ENCODE measurements at places on chromosomes 12 and 14.
A peak's percentile ranks its signal among the peaks of the same experiment; 100 is the strongest.

DNA sequence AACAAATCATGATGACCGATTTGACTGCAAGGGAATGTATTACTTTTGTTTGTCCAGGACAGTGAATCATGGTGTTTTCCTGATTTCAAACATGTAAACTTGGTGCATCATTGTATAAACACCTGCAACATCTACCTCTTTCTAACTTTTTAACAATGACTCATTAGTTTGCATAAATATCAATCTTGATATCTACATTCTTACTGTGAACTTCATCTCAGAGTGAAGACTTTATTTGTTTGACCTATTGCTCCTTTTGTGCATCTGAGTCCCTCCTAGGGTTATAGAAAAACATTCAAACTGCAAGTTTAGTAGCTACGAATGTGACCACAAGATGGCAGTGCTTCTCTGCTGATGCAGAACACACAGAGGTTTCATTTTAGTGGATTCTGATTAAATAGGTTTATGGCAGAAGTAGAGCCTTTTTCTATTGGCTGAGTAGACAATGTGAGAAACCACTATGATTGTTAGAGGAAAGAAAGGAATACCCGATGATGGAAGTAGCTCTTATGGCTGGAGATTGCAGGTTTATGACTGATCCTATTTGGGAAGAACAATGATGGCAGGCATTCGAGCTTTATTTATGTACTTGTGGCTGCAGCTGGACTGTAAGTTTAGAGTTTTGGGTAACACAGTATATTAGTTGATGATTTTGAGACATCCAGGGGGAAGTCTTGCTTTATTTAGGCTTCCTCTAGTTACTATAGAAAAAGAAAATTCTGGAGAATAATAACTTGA, 244.2 kb upstream of the OR4E1 start:
- DNase-seq: peak; percentile 77

DNA sequence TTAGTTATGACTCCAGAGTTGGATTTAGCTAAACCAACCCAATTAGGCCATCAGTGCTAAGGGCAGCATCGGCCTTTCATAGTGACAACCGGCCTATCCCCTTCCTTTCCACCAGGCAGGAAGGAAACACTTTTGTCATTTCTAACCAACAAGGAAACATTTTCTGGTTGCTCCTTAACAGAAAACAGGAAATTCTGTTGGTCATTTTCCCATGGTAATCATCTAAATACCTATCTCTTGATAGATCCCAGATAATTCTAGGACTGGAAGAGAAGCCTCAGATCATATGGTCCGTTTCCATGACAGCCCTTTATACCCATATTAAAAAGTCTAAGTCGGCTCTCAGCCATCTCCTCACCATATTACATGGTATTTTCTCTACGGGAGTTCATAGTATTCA, 79.2 kb upstream of the USP44 start:
- no peak for DNase-seq

- DNase-seq: no peak
Observed at GRCh38 chr12:112964915-112965314, 13.4 kb upstream of the OAS2 start.

DNA sequence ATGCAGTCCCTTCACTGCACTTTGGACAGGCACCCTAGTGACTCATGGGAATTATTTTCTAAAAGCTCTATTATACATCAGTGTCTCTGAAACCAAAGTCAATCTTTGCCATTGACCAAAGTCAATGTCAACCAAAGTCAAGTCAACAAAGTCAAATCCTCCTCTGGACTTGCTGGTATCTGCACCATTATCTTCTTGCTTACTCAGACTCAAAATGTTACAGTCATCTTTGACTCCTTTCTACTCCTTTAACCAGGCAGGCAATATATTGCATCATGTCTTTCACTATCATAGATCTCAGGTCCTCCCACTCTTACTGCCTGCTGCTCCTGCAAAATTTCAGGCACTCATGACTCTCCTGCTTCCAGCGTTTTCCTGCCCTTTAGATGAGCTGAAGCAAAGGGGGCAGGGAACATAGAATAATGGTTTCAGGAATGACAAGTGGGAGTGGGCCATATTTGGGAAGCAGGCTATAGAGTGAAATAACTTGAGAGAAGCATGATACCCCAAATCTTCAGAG, 39.2 kb downstream of the IGF1 start:
- DNase-seq: no peak

GRCh38 chr12:113803759-113804140, 162.4 kb downstream of the RBM19 start:
- DNase-seq: no peak

GRCh38 chr14:61298824-61299223, 17.7 kb upstream of the TMEM30B start:
- no peak for DNase-seq

GRCh38 chr14:70811050-70811449, 1.7 kb upstream of the MAP3K9 start:
- DNase-seq: no peak

- DNase-seq: no peak
Observed at GRCh38 chr12:106073179-106073578, 65.6 kb downstream of the NUAK1 start.

- peak; percentile 75 for DNase-seq
Observed at GRCh38 chr12:32134101-32134888, 27.6 kb downstream of the BICD1 start.

- no peak for DNase-seq
Observed at GRCh38 chr14:96384740-96385139, 7.2 kb upstream of the AK7 start.

DNA sequence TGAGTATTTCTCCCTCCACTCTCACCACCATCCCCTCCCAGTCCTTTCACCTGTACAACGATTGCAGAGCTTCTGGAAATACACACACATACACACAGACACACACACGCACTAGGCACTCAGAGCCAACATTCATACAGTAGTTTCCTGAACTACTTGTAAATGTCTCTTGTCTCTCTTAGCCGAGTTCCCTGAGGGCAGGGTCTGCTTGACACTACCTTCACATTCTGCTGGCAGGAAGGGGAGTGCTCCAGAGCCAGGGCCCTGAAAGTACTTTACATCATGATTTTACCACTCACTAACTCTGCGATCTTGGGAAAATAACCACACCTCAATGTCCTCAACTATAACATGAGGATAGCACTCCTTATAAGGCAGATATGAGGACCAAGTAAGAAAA, 82.7 kb downstream of the GAS2L3 start:
- DNase-seq: no peak

GRCh38 chr12:40376533-40377267, 151.9 kb downstream of the LRRK2 start:
- DNase-seq: no peak

DNA sequence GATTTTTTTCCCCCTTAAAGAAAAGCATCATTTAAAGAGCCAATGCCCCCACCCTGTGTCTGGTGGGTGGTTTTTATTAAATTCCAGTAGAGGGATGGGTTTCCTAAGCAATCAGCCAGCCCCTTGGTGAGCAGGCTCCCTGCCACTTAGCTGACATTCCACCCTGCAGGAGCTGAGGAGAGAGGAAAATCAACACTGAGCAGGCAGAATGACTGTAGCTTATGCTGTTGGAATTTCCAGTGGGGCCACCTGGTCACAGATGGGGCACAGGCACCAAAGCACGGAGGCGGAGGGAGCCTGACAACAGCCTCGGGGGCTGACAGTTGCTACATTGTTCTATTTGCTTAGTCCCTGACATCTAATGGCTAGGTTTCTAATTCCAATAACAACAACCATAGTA, 127.7 kb downstream of the TMEM30B start:
- DNase-seq: no peak

GRCh38 chr12:117596968-117597367, 235.5 kb upstream of the NOS1 start:
- DNase-seq: no peak

DNA sequence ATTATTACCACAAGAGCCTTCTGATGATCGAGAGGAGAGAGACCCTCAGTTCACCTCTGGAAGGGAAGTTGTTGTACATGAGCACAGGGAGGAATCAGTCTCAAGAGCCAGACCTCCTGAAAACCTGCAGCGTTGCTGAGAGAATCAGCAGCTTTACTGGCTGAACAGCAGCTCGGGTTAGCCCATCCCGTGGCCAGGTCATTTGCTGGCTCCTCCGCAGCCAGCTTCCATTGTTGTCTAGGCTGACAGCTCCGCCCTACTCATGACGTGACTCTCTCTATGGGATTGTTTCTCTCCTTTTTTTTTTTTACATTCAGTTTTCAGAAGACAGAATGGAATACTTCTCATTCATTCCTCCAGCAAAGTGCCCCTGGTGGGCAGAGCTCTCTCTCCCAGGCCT, 69.9 kb downstream of the TGFB3 start:
- DNase-seq: no peak

GRCh38 chr12:55946553-55946952, 15.6 kb downstream of the DGKA start:
- no peak for DNase-seq

All from activated effector memory CD4-positive, alpha-beta T cell treated with anti-CD3 and anti-CD28 coated beads, Interleukin-2, amount 50 U/mL, for 16 hours (primary cell).